ENCODE measurements at places on chromosomes 11 and 22.

DNA sequence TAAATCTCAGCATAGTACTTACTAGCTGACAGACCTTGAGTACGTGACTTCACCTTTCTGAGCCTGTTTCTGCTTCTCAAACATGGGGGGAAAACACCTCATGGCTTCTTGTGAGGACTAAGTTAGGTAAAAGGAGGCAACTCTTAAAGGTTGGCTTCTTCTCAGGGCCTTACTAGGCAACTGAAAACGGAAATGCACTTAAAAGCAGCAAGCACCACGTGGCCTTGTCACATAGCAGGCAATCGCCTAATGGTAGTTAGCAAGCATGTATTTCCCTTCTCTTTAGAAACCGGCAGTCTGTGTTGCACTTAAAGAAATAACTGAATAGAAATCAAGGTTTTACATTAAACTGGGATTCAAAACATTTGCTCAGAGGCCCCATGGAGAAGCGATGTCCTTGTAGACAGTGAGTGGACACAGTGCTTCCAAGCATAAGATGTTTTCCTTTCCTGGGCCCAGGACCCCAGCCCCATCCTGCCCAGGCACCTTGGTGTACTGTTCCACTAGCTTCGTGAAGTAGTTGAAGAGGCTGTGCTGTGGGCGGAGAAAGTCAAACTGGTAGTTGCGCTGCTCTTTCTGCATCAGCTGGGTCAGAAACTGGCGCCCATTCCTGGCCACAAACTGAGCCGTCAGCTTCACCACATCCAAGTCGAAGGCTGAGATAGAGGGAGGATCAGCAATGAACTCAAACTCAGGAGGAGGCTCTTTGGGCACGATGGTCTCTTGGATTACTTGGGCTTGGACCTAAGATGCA is 12.1 kb downstream of the SF3A1 start:
- no peak for DNase-seq

GRCh38 chr11:118142809-118143208 is 9.8 kb downstream of the SCN4B start:
- no peak for DNase-seq

DNA sequence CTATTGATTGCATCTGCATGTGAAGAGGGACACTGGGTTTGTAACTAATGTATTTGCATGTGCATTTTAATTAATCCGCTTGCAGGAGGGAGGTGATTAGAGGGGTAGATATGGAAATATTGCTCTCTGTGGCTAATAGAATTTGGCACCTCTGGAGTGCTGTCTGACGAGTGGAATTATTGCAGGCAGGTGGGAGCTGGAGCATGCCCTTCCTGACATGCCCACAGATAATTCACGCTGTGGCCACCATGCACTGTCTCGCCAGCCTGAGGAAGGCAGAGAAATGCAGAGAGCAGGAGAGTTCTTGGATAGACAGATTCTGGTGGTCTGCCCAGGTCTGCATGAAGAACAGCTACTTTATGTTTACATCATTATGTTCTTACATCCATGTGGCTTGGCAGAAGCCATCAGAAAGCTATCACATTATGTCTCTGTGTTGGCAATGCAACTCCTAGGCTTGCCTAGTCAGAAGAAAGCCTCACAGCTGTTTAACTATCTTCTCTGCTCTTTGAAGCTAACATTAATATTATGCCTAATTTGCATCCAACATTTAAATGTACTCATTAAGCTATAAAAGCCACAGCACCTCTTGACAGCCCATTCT is 89.4 kb upstream of the DRD2 start:
- no peak for DNase-seq

GRCh38 chr11:127632546-127632945 is 632.0 kb upstream of the KIRREL3 start:
- no peak for DNase-seq

DNA sequence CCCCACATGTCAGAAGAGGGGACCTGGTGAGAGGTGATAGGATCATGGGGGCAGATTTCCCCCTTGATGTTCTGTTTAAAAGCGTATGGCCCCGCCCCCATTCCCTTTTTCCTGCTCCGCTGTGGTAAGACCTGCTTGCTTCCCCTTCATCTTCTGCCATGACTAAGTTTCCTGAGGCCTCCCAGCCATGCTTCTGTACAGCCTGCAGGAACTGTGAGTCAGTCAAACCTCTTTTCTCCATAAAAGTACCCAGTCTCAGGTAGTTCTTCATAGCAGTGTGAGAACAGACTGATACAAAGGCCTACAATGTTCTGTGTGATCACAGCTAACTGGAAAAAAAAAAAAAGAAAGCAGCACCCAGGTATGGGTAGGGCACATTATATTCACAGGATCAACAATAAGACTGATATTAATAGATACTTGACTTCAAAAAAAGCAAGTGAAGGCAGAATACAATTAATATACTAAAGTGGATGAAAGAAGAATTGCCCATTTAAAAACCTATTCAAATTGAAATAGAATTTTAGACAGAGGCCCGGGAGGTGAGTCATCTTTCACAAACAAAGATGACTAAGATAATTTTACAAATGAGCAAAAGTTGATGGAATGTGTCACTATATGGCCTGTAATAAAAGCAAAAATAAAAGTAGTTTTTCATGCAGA is 1.7 kb upstream of the OR52K1 start:
- DNase-seq, result no peak

DNA sequence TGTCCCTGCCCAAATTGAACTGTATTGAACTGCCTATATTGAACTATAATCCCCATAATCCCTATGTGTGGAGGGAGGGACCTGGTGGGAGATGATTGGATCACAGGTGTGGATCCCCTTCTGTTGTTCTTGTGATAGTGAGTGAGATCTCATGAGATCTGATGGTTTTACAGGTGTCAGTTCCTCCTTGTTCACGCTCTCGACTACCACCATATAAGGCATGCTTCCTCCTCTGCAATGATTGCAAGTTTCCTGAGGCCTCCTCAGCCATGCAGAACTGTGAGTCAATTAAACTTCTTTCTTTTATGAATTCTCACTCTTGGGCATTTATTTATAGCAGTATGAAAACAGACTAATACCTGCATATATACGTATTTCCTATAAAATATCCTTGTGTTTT is 206.5 kb upstream of the PDGFD start:
- DNase-seq, result no peak

DNA sequence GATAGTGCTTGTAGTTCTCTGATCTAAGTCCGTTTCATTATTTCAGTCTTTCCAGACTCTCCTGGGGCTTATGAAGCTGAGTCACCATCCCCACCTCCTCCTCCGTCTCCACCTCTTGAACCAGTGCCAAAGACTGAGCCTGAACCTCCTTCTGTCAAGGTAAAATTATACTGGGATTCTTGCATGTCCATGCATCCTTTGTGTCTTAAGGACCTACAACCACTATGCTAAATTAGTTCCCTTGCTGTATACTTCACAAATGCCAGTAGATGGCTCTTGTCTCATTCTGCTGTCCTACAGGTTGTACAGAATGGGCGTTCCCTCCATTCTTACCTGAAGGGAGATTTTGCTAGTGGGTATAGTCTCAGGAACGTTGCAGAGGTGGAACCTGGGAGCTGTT is 42.2 kb downstream of the POLD3 start:
- no peak for DNase-seq

DNA sequence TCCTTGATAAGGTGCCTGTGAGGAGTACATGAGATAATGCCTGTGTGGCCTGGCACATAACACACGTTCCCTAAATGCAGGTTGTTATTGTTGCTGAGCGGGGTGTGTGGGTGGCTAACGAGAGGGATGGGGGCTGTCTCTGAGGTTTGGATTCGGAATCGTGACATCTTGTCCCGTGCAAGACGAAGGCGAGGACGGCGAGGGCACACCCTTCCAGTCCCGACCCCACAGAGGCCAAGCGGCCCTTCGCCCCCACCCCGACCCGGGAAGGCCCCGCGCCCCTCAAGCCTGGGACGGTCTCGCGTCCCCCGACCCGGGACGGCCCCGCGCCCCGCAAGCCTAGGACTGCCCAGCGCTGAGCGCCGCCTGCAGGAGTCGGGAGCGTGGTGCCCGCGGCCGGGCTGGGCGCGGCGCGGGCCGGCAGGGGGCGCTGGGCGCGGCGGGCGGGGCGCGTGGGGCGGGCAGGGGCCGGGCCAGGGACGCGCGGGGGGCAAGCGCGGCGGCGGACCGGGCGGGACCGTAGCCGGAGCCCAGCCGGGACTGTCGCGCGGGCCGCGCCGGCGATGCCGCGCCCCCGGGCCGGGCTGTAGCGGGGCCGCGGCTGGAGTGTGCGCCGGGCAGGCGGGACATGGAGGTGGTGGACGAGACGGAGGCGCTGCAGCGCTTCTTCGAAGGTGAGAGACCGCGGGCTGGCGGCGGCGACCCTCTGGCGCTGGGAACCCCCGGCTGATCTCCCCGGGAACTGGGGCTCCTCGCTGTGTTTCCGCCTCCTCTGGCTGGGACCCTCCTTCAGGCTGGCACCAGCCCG is at the start of gene MYRF:
MYRF (plus strand) TSS at position 520 of the 808 bp plus-strand sequence; CDS start at position 629, 109 bp downstream.
- DNase-seq, result no peak

GRCh38 chr11:2653930-2654739 is 45.7 kb downstream of the KCNQ1OT1 start:
- no peak for DNase-seq

DNA sequence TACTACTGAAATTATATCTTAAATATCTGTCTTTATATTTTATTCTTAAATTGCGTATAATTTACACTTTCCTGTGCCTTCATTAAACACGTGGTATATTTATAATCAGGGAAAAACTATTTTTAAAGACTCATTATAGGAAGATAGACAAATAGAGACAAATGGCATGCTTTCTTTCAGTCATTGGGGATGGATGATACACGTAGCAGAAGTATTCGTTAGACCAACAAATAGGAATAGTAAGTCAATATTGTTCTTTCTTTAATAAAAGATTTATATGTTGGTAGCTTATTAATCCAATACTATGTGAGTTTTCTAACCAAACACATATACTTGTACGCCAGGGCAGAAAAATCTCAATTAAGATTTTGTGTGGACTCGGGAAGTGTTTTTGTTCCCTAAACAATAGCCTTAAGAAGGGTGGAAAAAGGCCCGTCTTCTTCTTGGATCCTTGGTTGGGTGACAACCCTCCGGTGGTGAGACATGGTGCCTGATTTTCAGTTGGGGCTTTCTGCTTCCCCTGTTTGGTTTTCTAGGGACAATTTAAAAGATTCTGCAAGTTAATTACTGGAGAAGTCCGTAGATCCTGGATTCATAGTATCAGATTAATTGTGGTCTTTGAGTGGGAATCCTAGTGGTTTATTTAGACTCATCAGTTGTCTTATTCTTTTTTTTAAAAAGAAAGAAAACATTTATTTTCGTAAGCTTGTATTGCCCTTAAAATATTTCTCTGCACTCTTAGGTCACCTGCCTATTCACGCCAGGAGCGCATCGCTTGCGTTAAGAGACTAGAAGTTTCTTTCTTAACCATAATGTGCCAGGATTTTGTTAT is 83.5 kb upstream of the WNT7B start:
- DNase-seq, result no peak

DNA sequence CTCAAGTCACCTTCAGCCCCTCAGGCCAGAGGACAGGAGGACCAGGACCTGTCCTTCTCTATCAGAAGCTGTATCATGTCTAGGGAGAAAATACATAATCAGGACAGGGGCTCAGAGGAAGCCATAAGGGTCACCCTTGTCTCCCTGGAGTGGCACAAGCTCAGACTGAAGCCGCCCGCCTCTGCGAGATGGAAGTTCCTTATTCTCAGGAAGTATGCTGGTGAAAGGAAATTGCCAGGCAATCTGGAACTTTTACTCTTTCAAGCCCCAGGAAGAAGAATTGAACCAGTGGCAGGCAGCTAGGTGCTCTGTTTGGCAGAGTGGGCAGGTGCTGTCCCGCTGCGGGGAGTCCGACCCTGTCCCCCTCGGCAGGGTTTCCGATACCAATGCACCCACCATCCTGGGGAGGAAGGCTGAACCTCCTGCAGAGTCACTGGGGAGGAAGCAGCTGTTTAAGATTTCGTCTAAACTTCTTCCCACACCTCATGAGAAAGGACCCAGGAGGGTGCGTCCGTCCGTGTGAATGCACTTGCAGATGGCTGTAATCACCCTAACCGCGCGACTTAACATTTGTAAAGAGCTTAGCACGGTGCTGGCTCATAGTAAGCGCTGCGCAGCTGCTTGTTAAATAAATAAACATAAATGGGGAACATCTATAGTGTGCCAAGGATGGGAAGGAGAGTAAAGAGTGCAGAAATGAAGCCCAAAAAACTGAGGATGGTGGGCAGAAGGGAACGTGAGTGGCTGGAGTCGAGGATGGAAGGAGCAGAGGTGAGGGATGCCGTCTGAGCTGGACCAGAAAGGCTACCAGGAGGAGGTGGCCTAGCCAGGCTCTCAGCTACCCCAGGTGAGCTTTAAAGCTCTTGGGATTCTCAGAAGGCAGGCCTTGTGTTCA is 5.0 kb upstream of the ANO1 start:
- no peak for DNase-seq

DNA sequence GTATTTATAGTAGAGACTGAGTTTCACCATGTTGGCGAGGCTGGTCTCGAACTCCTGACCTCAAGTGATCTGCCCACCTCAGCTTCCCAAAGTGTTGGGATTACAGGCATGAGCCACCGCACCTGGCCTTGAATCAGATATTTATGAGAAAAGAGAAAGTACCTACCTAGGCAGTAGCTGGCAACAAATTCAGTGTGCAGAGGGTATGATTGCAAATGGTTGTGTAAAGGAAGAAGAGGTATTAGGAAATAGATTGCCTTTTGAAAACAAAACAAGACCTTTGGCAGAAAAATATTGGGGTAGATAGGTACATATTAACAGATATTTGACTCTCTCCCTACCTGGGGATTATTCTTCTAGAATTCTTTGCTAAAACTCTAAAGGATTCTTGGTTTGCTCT is 38.5 kb upstream of the LIN7C start:
- DNase-seq, result no peak

DNA sequence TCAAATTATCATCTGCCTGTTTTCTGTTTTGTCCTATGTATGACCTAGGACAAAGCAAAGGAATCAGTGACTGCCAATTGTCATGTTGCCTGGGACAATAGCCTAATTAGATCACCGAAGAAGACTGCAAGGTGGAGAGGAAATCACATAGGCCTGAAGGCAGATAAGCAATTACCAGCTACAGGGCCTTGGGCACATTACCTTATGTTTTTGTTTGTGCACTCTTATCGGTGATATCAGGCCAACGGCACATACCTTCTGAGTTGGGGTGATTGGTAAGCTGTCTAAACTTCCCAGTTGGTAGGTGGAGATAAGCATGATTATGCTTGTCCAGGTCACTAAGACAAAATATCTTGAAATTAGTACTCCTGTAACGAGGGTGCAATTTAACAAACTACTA is 58.1 kb upstream of the FAM181B start:
- no peak for DNase-seq

DNA sequence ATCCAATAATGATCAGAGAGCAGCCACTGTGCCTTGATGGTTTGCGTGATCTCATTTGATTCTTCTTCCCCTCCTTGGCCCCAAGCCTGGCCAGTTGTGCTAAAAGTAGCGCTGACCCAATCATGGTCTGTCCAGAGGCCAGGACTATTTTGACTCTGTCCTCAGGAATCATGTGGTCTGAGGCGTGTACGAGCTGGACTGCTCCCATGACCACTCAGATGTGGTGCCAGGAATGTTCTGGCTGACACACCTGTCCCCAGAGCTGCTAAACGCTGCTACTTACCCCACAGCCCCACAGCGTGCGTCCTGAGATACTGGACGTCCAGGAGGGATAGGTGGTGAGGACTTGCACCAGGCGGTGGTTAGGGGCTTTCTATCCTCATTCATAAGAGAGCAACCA is 70.5 kb downstream of the FEZ1 start:
- no peak for DNase-seq

GRCh38 chr11:10267821-10268220 is 26.2 kb downstream of the SBF2 start:
- no peak for DNase-seq

GRCh38 chr22:46561435-46561905 is 24.1 kb upstream of the CELSR1 start:
- DNase-seq, result peak; percentile 67

Data from ELF-1 (cell line).